Right atrium auricular region (tissue), 2 donors: ENCODE measurements at places on chromosomes 1 and 21.

DNA sequence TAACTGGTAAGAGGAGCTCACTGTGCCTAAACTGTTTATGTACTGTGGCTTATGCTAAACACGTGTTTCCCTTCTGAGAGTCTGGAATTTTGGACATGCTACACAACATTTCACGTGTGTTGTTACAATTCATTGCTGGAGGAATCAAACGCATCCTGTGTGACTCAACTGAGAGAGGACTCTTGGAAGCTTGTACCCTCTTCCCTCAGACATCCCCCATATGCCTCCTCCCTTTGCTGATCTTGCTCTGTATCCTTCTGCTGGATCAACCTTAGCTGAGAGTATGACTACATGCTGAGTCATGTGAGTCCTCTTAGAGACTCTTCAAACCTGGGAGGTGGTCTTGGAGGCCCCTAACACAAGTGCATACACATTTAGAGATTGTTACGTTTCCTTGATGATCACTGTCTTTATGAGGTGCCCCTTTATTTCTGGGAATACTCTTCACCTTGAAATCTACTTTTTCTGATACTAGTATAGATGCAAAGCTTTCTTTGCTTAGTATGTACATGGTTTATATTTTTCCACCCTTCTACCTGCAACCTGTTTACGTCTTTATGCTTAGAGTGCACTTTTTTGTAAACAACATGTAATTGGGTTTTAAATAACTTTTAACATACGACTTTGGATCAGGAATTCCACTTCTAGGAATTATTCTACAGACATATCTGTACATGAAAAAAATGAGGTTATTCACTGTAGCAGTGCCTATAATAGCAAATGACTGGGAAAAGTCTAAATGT lies 8.7 kb downstream of the NPHP4 start:
- DNase-seq: no peak

- peak; percentile 59 for DNase-seq
Measured at GRCh38 chr1:144101397-144102045, 129.7 kb upstream of the FAM72C start.

DNA sequence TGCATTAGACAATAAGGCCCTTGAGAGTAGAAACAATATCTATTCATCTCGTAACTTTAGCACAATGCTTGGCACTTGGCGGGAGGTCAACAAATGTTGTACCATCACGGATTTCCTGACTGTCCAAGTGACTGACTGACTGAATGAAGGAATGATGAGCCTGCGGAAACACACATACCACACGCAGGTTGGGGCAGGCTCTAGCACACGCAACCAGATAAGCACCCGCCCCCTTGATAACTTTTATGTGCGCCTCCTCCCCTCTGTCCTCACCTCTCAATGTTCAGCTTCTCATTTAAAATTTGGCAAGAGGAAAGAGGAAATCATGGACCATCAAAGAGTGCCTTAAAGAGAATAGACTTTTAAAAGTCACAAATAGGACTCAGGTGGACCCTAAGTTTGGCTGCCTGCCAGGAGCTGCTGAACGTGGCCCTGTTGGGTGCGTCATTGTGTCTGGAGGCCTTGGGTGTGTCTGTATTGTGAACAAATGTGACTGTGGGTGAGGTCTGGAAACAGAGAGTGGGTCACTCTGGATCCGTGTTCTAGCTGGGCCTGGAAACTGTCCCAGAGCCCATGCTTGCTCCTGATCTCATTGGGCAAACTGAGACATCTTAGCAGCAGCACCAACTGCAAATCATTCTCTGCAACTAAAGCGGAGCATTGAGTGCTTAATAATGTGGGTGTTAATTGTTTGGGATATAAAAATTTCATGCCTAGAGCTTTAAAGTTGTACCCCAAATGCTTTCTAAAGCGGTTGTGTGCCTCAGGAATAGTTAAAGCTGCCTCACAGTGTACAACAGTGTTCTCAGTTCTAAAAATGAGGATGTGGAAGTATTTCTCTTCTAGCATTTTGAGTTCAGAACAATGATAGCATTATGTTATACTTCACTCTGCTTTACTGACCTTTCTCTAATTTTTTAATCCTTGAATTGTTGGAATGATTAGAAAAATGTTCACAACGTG lies 47.6 kb upstream of the ABCG1 start:
- no peak for DNase-seq

DNA sequence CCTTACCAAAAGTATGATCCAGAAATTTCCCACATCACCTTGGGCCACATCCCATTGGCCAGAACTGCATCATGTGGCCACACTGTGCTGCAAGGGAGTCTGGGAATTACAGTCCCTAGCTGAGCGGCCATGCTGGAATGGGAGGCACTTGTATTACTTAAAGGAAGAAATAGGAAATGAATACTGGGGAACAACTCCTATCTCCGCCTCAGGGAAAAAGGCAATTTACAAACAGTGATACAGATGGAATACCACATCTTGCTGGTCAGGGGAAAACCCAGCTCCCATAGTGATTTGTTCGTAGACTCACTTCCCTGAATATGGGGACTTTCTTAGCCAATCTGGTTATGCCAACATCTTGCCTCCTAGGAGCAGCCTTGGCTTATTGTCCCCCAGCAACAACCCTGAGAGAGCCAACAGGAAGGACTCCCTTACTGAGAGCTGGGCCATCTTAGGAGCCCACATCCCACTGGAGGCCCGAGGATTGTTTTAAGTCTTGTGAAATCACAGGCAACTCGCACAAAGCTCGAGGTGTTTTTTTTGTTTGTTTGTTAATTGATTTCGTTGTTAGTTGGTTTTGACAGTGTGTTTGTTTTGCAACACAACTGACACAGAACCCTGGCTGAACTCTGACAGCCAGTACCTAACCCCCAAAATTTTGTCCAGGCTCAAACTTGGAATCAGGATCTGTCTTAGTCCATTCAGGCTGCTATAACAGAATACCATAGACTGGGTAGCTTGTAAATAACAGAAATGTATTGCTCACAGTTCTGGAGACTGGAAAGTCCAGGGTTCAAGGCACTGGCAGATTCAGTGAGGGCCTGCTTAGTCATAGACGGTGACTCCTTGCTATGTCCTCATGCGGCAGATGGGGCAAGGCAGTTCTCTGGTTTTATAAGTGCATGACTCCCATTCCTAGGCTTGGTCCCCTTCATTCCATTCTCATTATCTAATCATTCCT lies 14.9 kb downstream of the CDA start:
- DNase-seq: no peak

DNA sequence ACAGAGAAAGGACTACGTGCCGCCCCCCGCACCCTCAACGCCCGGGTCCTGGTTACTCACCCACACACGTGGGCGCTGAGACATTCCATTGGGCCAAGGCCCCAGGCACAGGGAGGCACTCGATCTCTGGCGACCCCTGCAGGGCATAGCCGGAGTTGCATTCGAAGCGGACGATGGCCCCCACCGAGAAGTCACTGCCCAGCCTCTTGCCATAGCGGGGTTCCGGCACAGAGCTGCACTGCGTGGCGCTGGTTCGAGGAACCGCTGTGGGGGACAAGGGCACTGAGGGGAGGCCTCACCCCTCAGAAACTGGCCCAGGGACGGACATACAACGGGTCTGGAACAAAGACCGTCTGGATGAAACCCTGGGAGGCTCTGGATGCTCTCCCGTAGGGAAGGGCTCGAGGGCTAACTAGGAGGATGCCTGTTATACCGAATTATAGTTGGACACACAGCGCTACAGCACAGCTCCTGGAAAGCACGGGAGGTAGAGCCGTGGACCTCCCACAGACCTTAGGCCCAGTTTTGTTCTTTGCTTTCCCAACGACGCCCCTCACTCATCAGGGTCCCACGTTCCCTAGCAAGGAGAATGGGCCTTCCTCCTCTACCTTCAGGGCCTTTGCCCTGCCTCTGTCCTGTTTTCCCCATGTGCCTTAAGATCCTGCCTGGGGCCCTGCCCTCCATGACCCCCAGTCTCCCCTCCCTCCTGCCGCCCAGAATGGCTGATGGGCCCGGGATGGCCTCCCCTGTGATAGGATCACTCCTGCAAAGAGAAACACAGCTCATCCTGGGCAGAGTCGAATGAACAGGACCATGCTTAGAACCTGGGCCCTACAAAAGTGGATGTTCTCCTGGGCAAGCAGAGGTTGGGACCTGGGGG lies 152.8 kb downstream of the ZSCAN20 start:
- DNase-seq: peak; percentile 18

DNA sequence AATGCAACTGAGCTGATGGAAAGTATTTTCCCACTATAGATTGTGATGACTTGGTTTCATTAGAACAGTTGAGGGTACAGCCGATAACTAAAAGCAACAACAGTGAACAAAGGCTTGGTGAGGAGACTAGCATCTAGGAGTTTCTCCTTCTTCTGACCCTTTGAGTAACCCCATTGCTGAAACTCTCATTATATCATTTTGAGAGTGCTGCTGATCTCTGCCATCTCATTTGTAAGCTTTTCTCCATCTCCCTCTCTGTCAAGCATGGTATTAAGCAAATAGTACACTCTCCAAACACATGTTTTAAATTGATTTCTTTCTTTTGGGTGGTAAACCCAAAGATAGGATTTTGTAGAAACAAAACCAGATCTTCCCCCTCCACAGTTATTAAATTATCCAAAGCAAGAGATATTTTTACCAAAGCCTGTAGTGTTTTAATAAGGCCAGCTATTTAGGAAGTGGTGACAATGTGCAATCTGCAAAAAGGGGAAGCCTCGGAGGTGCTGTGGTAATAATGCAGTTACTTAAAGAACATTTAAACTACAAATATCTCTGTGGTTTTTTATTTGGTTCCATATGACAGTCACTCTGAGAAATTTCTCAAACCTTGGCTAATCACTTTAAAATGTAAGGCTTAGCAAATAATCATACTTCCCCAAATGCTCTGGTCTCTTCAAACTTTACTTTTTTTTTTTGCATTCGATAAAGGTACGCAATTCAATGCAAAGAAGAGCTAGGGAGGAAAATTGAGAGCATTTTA lies 287.5 kb downstream of the HLX start:
- no peak for DNase-seq

- no peak for DNase-seq
Measured at GRCh38 chr1:79507770-79508169, 501.2 kb upstream of the ADGRL4 start.

DNA sequence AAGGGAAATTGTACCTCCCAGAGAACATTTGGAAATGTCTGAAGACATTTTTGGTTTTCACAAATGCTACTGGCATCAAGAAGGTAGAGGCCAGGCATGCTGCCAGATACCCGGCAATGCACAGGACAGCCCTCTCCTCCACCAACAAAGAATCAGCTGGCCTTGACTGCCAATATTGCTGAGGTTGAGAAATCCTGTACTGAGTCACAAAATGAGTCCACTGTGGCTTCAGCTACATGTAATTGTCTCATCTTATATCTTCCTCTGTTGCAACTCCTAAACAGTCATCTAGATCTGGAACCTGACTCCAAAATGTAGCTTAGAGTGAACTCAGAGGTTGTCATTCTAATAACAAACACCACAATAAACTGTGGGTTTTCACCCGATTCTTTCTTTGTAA lies 327.5 kb upstream of the POGK start:
- DNase-seq: no peak

DNA sequence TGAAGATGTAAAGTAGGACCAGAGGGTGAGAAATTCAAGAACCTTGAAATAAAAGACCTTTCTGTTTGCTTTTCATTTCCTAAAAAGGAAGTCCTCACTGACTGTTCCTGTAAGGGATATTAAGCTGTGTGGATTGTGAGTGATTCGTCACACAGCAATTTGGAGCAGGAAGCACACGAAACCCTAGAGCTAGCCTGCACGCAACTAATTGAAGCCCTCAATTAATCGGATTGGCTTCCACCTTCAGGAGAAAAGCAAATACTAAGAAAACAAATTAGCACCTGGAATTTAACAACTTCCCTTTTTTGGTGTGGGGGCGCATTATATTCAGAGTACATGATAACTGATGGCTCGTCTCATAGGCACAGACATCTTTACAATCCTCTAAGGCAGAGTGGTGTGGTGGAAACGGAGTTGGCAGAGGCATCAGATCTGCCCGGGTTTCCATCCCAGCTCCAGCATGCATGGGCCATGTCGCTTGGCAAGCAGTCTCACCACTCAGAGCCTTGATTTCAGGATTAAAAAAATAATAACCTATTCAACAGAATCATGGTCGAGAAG lies 95.2 kb downstream of the KCNJ15 start:
- no peak for DNase-seq

DNA sequence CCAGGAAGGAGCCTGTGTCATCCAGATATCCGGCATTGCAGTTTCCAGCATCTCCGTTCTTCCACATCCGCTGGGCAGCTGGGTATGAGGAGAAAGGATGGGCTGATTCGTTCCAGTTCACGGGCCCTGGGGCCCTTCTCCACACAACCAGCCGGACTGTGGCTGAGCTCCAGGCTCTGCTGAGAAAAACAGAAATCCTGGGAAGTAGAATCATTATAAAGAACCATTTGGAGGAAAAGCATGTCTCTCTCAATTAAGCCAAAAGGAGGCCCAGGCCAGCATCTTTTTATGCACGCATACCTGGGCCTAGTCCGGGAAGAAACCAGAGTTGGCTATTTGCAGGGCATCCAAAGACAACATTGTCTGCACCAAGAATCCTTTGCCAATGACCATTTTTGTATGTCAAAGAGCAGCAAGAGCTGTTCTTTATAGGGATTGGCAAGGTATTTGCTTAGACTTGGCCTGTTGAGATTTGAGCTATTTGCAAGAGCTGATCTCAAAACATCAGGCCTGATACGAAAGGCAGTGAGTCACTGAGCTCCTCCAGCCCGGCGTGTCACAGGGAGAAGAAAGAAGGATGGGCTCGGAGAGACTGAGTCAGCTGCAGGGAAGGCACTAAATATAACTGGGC lies 84.9 kb upstream of the ARHGEF16 start:
- DNase-seq: peak; percentile 93
